ENCODE measurements at places on chromosomes 6 and 20.

DNA sequence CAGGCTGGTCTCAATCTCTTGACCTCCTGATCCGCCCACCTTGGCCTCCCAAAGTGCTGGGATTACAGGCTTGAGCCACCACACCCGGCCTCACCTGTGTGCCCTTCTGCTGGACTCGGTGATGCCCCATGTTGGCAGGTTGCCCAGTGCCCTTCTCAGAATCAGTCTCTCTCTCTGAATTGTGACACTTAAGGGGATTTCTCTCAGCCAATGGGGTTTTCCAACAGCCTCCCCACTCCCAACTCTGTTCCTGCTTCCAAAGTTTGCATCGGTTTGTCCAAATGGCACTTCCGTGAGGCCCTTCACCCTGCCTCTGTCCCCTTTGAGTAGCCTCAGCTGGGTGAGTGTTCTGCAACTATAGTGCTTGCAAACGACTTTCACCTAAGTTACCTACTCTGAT lies 3.1 kb upstream of the MRPS10 start:
- DNase-seq: no peak

DNA sequence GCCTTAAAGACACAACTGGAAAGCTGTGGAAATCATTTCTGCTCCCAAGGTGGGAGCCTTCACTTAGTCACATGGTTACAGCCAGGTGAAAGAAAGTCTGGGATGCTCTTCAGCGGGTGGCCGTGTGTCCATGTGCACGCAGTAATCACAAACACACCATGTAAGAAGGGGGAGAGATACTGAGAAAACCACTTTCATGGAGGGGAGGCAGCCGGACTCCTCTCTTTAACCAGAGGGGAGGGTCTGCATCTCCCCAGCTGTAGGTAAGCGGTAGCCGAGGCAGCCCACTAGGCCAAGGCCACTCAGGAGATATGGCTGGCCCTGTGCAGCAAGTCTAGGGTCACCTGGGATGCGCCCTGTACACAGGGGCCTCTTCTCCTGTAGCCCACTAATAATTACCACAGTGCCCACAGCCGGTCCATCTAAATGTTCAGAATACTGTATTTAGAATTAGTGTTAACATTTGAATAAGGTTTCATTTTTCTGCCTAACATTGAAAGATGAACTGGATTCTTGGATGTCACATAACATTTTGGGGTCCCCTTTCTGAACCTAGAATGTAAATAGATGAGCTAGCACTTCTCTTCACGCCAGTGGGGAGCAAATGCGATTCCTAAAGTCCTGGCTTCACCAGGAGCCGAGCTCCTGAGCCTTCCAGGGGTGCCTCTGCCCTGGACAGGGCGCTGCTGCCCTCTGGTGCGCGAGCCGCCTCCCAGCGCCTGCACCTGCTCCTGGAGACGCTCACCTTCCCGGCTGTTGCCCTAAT lies 15.9 kb downstream of the GPR31 start:
- DNase-seq: no peak

DNA sequence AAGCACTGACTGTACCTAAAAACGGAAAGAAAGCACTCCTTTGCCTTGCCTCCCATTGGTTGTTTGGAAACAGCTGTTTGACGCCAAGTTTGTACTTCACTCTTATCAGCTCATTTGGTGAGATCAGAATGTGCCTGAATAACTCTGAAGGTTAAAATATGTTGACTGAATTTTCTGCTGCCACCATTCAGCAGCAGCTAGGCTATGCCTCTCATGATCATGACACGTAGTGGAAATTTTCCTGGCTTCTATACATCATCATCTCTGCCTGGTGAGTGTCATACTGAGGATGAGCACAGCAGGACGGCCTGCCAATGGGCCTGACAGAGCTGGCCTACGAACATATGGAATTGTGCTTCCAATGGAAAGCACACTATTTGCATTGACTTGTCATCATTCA lies 704.9 kb upstream of the CITED2 start:
- DNase-seq: no peak

- no peak for DNase-seq
Measured at GRCh38 chr20:49980140-49981008, 2.4 kb upstream of the SNAI1 start.

DNA sequence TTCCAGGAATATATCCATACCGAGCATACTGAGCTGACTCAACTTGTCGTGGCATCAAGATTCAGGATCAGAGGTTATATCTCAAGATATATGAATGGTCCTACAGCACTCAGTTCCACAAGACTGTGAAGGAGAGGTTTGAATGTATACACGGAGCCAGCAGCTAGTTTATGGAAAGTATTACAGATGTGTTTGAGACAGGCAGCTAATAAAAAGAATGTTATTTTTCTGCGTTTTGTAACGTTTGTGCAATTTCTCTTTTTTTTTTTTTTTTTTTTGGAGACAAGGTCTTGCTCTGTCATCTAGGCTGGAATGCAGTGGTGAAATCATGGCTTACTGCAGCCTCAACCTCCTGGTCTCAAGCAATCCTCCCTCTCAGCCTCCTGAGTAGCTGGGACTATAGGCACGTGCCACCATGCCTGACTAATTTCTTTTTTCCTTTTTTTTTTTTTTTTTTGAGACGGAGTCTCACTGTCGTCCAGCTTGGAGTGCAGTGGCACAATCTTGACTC lies 3.4 kb upstream of the FAM110A start:
- DNase-seq: no peak

GRCh38 chr6:87066449-87067333 lies 28.2 kb downstream of the CGA start:
- DNase-seq: no peak

GRCh38 chr20:19628570-19629134 lies 129.4 kb upstream of the RIN2 start:
- DNase-seq: peak; percentile 58

GRCh38 chr20:46624946-46625345 lies 26.3 kb downstream of the SLC13A3 start:
- DNase-seq: no peak

DNA sequence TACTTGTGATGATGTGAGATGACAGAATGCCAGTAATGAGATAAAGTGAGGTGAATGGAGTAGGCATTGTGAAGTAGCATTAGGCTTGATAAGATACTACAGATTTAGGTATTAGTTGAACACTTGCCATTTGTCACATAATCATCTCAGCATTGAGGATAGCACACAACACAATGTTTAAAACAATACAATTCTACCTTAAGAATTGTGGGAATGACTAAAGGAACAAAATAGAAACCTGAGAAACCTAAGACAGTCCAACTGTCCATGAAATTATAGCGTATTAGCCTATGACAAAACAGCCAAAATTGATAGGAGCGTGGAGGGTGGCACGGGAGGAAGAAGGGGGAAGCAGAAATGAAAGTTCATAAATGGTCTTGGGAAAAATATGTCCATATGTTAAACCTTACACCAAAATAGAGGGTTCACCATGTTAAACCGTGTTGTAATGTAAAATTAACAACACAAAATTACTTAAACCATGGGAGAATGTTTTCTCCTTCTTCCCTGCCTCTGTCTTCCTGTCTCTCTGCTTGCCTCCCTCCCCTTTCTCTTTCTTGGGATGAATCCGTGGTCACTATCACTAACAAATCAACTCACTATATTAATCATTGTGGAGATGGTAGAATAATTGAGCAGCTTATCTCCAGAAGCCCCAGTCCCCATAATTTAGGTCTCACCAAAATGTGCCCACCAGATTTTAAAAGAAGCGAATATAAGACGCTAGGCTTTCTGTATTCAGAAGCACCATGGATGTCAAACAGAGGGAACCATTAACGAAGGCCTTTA lies 33.0 kb upstream of the HFE start:
- DNase-seq: no peak

DNA sequence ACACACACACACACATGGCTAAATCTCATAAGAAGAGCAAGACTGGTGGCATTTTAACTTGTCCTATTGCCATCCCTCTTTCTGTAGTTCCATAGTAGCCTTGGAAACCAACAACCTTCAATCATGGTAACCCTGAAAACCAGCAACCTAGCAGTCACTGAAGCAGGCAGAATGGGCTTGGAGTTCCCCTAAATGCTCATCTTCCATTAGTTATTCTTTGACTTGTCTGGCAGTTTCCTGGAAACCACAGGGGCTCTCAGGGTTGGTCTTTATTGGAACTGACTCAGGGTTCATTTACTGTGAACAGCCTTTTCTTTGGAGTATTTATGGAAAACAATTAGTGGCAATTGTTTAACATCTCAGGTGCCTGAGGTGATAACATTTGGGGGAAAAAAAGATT lies 19.4 kb upstream of the BRPF3 start:
- no peak for DNase-seq

- no peak for DNase-seq
Measured at GRCh38 chr6:124765280-124765679, 197.0 kb upstream of the RNF217 start.

- DNase-seq: peak; percentile 65
Measured at GRCh38 chr6:36938536-36938935, 16.0 kb upstream of the PI16 start.

DNA sequence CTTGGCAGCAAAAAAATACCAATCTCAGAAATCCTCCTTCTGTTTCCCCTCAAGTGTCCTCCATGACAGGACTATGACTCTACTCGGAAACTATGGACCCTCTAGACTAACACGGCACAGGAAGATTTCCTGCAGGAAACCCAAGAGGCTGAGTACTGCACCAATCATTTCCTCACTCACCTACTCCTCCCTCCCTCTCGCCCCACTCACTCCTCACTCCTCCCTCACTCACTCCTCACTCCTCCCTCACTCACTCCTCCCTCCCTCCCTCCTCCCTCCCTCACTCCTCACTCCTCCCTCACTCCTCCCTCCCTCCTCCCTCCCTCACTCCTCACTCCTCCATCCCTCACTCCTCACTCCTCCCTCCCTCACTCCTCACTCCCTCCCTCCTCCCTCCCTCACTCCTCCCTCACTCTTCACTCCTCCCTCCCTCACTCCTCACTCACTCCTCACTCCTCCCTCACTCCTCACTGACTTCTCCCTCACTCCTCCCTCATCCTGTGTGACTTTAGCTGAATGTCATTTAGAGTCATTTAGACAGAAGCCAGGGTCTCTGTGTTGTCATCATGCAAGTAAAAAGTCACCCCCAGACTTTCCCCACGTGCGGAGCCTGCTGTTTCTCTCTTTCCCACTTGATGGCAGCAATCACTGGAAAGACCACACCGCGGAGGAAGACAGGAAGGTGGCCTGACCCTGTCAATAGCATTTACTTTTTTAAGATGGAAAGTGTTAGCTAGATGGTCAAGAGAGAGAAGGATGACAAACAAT lies 226.8 kb upstream of the PDE10A start:
- no peak for DNase-seq

DNA sequence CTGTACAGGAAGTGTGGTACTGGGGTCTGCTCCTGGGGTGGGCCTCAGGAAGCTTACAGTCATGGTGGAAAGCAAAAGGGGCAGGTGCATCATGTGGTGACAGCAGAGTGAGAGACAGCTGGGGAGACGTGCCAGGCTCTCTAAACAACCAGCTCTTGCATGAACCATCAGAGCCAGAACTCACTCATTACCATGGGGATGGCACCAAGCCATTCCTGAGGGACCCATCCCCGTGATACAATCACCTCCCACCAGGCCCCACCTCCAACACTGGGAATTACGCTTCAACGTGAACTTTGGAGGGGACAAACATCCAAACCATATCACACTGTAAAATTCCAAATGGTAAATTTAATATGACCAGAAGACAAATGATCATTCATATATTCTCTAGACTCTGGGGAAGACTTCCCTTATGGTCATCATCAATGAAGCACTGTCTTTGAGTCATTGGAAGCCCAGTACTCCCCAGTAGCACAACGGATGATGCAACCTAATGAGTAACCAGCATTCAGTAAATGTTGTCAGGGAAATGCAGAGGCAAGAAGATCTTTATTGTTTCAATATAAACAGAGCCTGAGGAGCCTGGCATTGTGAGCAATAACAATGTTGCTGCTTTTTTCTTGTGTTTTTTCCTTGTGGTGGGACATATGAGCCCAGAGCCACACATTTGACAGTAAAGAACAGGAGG lies 48.2 kb upstream of the RALY start:
- DNase-seq: peak; percentile 42

- peak; percentile 16 for DNase-seq
Measured at GRCh38 chr6:20757761-20758160, 223.5 kb downstream of the CDKAL1 start.

- peak; percentile 68 for DNase-seq
Measured at GRCh38 chr20:46970937-46971630, 76.4 kb downstream of the EYA2 start.

GRCh38 chr6:158630938-158631616 lies 13.5 kb downstream of the DYNLT1 start:
- DNase-seq: peak; percentile 51

- DNase-seq: no peak
Measured at GRCh38 chr6:117837261-117837660, 69.8 kb upstream of the SLC35F1 start.

DNA sequence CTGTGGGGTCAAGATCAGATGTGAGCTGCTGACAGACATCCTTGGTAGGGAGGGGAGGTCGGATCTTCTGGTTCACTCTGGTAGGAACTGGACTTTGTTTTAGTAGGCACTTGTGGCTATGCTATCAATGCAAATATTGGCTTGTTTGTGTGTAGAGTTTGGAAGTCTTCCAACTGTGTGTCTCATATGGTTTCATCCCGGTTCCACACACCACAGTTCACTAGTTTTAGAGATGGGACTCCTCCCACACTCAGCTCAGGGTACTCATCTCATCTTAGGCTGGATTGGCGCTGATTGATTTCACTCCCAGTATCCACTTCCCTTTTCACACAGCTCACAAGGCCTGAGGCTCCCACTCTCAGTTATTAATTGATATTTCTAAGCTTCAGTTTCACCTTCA lies 161.3 kb downstream of the THBS2 start:
- no peak for DNase-seq

GRCh38 chr6:30067460-30068139 lies 602 bp downstream of the PPP1R11 start:
- no peak for DNase-seq

DNA sequence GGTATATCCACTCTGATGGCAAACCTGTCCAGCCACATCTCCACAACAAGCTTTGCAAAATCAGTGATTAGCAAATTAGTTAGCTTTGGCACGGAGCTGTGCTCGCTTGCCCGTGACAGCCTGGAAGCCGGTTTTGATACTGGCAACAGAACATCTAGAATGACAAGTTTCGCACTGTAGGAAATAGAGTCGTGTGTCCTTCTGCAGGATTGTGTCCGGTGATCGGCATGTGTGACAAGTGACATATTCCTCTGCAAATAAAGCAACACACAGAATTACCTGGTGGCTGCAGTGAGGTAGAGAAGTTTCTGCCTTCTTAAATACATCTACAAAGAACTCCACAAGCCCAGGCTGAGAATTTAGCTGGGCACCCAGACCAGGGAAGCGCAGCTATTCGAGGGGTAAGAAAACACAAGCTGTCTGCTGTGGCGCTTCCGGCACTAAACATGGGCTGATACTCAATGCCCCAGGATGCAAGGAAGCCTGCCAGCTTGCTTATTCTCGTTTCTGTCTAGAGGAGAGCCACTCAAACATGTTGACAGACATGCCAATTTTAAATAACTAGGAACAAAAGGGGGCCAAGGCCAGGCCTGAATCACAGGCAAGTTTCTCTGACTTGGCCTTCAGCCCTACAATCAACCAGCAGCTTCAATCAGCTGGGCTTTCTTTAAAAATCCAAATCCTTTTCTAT lies 22.2 kb downstream of the EIF2S2 start:
- no peak for DNase-seq

Measured in foreskin keratinocyte (primary cell).